ENCODE measurements at places on chromosomes 16 and 17.
A peak's percentile ranks its signal among the peaks of the same experiment; 100 is the strongest.

- no peak for DNase-seq
Measured at GRCh38 chr17:70172449-70172848, 3.1 kb downstream of the KCNJ2 start.

- no peak for DNase-seq
Measured at GRCh38 chr16:87996962-87997880, 46.0 kb downstream of the BANP start.

DNA sequence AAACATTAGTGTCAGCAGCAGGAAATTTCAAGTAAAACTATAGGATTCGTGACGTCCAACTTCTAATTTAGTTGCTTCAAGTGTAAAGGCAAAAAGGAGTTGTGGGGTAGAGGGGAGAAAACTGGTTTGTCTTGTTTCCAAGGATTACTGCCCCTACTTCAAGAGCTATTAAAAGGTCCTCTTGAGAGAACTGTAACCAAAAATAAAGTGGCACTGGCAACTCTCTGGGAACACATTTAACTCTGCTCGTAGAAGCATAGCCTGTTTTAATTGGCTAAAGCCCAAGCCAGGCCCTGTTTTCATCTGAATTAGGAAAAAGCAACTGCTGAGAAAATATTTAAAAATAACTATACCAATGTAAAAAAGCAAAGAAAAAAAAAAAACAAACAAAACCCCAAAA lies 51.8 kb upstream of the AKAP1 start:
- peak; percentile 9 for DNase-seq

DNA sequence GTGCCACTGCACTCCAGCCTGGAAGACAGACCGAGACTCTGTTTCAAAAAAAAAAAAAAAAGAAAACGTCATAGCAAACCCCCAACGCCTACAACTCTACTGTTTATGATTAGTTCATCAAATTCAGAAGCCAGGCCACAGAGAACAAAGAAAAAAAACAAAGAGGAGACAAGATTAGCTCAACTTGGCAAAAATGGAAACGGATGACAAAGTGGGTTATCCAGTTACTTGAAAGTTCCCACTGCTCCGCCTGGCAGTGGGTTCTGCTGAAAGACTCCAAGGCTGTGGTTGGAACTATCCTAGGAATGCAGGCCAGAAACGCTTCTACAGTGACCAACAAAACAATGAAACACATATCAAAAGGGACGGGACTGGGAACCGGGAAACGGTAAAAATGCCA lies 53.1 kb downstream of the MRM3 start:
- peak; percentile 100 for DNase-seq

GRCh38 chr16:61149709-61150108 lies 886.5 kb downstream of the CDH8 start:
- no peak for DNase-seq

GRCh38 chr17:48241770-48242497 lies 134.4 kb downstream of the SNX11 start:
- DNase-seq = no peak

DNA sequence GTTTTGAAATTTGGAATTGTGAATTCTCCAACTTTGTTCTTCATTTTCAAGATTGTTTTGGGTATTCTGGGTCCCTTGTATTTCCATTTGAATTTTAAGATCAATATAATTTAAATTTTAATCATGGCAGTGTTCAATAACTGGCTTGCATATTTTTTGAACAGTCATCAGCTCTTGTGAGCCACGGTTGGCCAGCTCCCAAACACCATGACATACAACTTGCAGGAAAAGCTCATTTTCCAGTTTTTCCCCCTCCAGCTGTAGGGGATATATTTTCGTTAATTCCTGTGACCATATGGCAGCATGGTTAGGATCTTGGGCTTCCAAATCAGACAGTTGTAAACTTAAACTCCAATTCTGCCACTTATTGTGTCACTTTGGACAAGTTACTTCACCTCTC lies 690.1 kb downstream of the WWOX start:
- no peak for DNase-seq

- no peak for DNase-seq
Measured at GRCh38 chr16:19933740-19934139, 49.1 kb upstream of the GPRC5B start.

- no peak for DNase-seq
Measured at GRCh38 chr17:64777415-64778239, 115.5 kb upstream of the SMURF2 start.

DNA sequence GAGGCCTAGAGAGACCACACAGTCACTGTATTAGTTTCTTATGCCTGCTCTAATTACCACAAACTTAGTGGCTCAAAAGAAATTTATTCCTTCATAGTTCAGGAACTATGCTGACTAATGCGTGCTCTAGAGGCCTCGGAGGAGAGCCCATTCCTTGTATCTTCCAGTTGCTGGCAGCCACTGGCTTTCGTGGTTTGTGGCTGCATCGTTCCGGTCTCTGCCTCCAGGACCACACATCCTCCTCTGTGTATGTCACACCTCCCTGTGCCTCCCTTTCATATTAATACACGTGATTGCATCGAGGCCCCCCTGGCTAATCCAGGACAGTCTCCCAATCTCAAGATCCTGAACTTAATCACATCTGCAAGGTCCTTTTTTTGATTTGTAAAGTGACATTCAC lies 16.9 kb upstream of the MYLK3 start:
- DNase-seq = peak; percentile 63

- DNase-seq = no peak
Measured at GRCh38 chr16:85983606-85984230, 84.8 kb downstream of the IRF8 start.

- peak; percentile 88 for DNase-seq
Measured at GRCh38 chr17:31579265-31579664, 187.8 kb downstream of the RAB11FIP4 start.

- DNase-seq = no peak
Measured at GRCh38 chr16:85192238-85193114, 80.2 kb upstream of the CIBAR2 start.

DNA sequence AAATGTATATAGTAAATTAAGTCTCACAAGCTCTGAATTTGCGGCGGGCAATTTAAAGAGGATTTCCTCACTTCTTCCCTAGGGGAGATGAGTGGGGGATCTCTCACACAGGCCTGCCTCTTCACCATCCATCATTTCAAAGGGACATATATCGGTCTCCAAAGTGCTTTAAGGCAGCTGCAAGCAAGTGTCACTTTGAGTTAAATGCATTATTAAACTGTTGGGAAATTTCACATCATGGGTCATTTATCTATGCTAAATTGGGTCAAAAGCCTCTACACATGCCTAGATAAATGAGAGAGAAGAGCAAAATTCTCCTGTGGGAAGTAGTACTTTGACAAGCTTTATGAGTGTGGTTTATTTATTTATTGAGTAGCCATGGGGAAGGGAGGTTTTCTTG lies 1106.1 kb upstream of the GOT2 start:
- no peak for DNase-seq

DNA sequence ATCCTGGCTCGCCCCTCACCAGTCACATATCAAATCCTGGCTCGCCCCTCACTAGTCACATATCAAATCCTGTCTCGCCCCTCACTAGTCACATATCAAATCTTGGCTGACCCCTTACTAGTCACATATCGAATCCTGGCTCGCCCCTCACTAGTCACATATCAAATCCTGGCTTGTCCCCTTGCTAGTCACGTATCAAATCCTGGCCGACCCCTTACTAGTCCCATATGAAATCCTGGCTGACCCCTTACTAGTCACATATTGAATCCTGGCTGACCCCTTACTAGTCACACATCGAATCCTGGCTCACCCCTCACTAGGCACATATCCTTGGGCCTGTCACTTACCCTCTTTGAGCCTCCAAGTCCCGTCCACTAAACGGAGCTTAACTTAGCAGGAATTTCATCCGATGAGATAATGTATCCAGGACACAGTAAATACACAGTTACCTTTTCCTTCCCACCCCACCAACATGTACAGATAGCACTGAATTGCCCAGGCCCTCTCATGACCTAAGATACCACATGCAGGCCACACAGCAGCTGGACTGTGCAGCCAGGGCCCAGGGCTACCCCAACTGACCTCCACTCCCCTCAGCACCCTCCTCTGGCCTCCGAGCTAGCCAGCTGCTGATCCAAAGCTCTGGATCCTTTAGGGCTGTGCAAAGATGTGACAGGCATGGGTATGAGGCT lies 157.8 kb upstream of the RPH3AL start:
- DNase-seq = no peak

GRCh38 chr16:72847187-72848027 lies 200.5 kb downstream of the ZFHX3 start:
- peak; percentile 59 for DNase-seq

GRCh38 chr17:34110315-34110714 lies 144.8 kb upstream of the CCL2 start:
- no peak for DNase-seq

DNA sequence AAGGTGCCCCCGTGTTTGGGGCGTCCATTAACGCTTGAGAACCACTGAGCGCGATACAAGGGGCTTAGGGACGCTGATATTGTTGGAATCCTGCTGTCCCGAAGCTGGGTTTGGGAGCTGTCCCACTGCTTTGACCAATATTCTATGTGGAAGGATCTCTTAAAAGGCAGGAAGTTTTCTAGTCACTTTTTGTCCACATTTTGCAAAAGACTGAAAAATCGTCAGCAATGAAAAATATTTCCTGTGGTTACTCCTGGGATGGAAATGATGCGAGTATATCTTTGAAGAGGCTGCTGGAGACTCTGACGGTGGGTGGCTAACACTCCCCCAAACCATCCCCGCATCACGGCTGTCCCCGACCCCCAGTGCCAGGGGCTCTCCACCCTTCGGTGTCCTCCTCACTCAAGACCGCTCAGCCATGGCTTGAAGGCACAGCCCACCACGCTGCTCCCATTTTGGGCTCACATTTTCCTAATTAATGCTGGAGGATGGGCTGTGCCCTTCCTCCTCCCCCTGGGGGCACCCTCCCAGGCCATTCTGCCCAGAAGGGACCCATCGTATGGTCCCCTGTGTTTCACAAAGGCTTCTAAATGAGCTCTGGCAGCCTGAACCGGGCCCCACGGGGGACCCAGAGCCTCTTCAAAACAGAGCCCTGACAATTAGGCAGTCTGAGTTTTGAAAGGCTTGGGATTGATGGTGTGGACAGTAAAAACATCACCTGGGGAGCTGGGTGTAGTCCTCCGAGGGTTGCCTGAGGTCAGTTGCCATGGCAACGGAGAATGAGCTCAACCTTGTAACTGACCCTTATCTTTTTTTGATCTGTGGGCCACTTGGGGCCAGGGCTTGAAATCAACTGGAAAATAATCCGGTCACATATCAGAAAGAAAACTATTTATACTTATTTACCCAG lies 158.6 kb downstream of the C16orf78 start:
- no peak for DNase-seq

DNA sequence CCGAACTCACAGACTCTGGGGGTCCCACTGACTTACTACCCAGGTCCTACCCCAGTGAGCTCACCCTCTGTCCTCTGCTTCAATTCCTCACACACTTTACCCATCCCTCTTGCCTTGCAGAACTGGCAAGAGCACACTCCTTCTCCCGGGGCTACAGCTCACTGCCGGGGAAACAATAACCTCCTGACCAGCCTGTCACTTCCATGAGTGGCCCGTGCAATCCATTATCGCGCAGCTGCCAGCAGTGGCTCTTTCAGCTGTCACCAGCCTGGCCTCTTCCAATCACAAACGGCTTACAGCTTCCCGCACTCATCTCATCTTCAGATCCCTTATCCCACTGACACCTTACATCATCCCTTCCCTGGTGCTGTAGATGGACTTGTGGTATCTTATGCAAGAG lies 79.5 kb downstream of the CPPED1 start:
- DNase-seq = no peak
